RKO (cell line): ENCODE measurements at places on chromosomes 16 and 17.

DNA sequence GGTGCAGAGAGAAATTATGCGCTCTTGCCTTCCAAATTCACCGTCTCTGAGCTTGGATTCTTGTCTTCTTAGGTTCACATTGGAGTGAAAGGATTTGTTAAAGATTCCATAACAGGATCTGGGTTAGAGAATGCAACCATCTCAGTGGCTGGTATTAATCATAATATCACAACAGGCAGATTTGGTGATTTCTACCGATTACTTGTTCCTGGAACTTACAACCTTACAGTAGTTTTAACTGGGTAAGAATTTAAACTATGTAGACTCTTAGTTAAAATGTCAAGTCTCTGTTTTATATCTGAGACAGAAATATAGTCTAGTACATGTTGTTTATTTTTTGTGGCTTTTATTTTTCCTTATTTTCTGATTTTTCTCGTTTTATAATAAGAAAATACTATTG lies 42.9 kb downstream of the CPD start:
- DNase-seq: no peak

- no peak for DNase-seq
These were observed 109.6 kb downstream of the C16orf78 start for GRCh38 chr16:49483251-49483650.

- DNase-seq: peak; percentile 52
These were observed 1.4 kb downstream of the MRPS7 start for GRCh38 chr17:75263055-75263454.

GRCh38 chr16:7268182-7268581 lies 64.5 kb upstream of the RBFOX1 start:
- DNase-seq: peak; percentile 26

DNA sequence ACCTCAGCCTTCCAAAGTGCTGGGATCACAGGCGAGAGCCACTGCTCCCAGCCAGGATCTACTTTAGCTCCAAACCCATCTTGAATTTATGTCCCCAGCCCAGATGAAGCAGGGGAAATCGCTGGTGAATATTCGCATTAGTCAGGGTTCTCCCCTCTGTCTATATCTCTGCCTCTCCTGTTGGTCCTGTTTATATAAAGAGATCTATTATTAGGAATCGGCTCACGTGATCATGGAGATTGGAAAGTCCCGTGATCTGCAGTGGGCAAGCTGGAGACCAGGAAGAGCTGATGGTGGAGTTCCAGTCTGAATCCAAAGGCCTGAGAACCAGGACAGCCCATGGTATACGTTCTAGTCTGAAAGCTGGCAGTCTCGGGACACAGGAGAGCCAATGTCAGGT lies 382.8 kb downstream of the SEC14L1 start:
- no peak for DNase-seq

DNA sequence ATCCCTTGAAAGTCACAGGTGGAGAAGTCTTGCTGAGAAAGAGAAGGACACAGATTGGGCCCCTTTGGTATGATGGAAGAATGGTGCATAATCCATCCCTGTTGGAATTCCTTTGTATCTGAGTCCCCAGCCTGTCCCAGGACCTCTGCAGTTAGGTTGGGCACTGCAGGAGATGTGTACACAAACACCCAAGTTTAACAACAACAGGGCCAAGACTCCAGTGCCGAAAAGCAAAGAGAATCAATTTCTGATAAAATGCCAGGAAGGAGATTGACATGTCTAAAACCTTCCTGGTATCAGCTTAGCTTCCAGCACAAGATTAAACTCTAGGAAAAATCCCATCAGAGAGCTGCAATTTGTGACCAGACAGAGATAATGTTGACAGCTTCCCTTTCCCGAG lies 32.9 kb downstream of the KATNIP start:
- DNase-seq: no peak
